Kidney glomerular epithelial cell (primary cell): ENCODE measurements at places on chromosomes 4 and X.

- no peak for DNase-seq
Observed at GRCh38 chr4:86759298-86759697, 89.9 kb downstream of the SLC10A6 start.

- DNase-seq = no peak
Observed at GRCh38 chr4:71680706-71681105, 103.2 kb downstream of the GC start.

DNA sequence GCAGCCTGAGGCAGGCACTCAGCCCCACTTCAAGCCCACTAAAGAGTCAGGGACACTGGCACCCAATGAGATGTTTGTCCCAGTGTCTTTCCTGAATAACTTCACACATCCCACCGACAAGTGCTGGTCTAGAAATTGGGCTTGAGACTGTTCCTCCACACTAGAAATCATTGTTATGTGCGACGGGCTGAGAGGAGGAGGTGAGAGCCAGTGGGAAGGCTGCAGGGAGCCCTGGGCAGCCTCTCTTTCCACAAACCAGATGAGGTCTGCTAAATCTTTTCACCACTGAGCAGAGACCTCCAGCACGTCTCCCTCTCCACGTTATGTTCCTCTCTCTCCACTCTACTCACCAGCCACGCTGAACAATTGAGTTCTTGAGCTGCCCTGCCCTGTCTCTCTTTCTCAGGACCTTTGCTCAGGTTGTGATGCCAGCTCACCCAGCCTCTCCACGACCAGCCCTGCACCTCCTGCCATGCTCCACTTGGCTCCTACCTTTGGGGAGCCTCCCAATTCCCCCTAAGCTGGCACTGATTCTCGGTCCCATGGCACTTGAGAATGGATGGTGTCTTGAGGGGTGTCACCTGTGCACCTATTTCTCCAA lies 8.4 kb downstream of the SCD5 start:
- no peak for DNase-seq

- no peak for DNase-seq
Observed at GRCh38 chr4:48299560-48299959, 29.9 kb upstream of the TEC start.

GRCh38 chr4:8831221-8832112 lies 40.2 kb downstream of the HMX1 start:
- no peak for DNase-seq

GRCh38 chr4:138870737-138871554 lies 144.6 kb upstream of the NOCT start:
- peak; percentile 78 for DNase-seq

DNA sequence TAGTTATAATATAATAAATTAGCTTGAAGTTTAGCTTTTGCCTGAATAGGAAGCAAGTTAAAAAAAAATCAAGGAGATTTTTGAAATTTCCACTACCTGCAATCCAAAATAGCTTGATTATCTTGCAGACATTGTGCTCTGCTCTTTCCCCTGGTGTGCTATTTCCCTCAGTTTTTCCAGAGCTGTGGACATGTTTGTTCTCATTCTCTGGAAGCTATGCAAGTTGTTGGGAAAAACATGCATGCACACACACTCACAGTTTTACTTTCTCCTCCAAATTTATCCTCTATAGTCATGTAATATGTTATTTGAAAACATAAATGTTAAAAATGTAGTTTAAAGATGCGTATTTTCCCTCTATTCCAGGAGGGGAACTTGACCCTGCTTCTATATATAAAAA lies 225.8 kb upstream of the ARSJ start:
- no peak for DNase-seq

- DNase-seq = peak; percentile 32
Observed at GRCh38 chr4:134024251-134024650, 177.3 kb downstream of the PABPC4L start.

- no peak for DNase-seq
Observed at GRCh38 chrX:19549838-19550237, 34.5 kb upstream of the MAP3K15 start.

- DNase-seq = no peak
Observed at GRCh38 chr4:45063696-45064095, 337.3 kb upstream of the GNPDA2 start.

GRCh38 chrX:115423086-115423485 lies 133.6 kb downstream of the LUZP4 start:
- no peak for DNase-seq

GRCh38 chr4:109429545-109429944 lies 4.1 kb upstream of the SEC24B start:
- no peak for DNase-seq

- DNase-seq = no peak
Observed at GRCh38 chr4:110128029-110128428, 70.4 kb downstream of the ELOVL6 start.

DNA sequence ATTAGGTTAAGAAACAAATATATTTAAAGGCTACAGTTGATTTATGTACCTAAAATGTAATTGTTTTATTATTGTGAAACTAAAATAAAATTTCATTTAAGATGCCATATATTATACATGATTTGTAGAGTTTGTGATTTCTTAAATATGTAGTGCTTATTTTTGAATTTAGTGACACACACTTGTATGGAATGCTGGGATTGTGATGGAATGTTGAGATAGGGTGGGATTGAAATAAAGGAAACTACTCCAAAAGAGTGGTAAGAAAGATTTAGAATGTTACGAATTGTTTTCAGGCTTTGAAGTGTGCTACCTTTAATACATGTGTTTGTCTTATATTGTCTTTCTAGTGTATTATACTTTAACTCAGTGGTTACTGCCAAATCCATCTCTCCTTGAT lies 330.3 kb upstream of the PITX2 start:
- DNase-seq = no peak

- no peak for DNase-seq
Observed at GRCh38 chr4:101818362-101818761, 27.8 kb downstream of the BANK1 start.

- DNase-seq = no peak
Observed at GRCh38 chrX:34053931-34054330, 78.2 kb downstream of the FAM47A start.

- peak; percentile 89 for DNase-seq
Observed at GRCh38 chr4:140186651-140187315, 32.8 kb upstream of the MAML3 start.

GRCh38 chr4:2745981-2746806 lies 9.9 kb downstream of the TNIP2 start:
- DNase-seq = no peak

GRCh38 chr4:70752236-70752635 lies 30.5 kb downstream of the RUFY3 start:
- DNase-seq = no peak

DNA sequence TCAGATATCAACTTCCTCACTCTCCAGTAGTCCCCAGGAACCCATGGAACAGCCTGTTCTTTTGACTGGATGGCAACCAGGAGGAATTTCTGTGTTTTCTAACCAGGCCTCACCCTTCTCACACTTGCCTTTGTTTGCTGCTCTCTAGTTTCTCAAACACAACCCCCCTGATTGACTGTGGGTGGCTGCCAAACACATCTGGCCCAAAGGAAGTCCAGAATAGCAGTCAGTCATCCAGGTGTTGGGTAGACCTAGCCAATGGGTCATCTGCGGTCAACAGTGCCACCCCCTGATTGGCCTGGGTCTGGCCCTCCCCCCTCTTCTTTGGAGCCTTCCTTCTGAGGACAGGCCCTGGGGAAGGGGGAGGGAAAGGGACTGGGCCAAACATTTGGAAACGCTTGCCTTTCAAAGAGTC lies 53.7 kb downstream of the MSX1 start:
- no peak for DNase-seq

DNA sequence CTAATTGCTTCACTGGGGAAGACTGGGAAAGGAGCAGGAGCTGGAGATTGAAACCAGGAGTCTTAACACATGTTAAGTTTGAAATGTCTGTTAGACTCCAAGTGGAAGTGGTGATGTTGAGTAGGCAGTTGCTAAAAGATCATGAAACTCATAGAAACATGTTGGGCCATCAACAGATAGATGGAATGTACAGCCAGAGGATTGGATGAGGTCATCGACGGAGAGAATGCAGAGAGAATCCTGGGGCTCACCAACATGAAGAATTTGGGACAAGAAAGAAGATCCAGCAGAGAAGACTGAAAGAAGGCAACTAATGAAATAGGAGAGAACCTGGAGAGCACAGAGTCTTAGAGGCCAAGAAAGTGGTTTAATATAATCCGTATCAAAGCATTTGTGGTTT lies 19.4 kb upstream of the TSPAN5 start:
- no peak for DNase-seq

DNA sequence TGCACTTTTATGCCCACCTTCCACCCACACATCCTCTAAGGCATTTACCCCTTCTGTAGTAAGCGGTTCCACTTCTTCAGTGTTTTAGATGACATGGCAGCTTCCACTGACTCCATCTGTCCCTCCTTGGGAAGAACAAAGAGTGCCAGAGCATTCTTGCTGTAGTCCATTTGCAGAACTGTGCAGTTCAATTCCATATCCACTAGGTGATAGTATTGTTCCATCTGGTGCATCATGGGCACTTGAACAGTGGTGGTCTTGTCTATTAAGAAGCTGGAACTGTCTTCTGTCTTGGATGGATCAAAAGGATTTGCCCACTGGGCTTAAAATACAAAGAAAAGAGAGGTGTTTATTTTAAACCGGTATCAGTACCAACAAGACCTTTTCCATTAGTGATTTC lies 3.5 kb downstream of the SERPINA7 start:
- DNase-seq = no peak

DNA sequence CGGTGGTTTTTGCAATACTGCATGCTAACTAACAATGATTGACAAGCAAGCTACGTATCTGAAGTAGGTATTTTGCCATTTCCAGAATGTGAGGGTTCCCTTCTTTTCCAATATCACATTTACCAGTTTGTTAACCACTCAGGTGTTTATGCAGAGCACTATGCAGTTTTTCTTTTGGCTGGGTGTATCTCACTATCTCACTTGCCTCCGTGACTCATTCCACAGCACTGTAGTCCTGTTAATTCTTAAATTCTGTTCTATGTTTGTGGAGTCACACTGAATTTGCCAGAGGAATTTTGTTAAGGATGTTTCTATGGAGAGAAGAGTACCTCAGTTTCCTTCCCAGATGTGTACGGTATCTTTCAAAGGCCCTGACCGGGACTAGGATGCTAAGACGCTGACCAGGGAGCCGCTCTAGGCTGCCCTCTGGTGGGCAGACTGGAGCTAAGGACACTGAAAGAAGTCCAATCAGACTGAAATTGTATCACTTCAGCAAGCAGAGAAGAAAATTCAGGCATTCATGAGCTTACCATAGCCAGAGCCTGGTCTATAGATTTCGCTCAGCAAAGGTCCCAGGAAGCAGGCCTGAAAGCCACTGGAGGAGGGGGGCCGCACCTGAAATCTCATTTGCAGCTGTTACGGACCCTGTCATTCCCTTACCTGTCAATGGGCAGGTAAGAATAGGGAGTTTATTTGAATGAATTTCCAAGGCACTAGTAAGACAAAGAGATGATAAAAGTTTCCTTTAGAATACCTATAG lies 388.4 kb upstream of the SPOCK3 start:
- peak; percentile 54 for DNase-seq

DNA sequence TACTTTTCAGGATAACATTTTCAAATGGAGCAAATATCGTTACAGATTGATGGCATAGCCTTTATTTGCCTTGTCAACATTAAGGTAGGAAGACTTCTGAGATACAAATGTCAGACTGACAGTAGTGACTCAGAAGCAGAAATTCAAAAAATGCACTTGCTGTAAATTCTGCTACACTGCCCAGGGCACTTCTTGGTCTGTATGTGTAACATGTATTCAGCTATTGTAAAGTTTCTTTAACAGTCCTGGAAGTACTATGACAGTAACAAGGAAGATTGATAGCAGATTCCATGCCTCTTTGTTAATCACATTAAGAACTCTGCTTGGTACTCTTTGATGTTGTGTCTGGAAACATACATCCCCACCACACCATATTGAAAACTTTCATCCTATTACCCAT lies 69.6 kb upstream of the PCDH18 start:
- peak; percentile 8 for DNase-seq

DNA sequence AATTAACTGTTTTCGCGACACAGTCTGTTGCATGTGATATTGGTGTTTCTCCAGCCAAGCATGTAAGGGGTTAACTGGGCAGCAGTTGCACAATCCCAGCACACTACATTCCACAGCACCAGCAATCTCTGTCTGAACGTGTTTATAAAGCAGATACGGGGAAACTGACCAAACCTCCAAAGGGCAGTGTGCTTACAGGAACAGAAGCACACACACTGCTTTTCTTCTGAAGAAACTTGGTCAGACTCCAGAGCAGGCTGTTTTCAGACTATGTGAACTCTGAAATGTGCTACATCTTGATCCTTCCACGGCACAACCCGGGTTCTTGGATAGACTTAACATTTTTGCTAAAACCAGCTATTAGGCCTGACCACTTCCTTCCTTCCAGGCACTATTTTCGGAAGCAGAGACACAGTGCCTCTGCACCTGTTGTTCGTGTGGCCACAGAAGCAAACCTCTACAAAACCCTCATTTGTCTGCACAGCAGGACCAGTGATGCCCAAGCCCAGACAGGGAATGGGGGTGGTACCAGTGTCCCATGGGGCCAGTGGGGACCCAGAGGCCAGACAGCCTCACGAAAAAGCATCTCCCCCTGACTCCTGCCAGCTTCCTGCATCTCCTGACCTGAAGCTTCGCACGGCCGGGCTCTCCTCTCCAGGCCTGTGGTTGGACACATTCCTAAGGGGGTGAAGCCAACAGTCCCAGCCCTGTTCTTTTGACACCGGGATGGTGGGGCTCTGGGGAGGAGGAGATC lies 90.1 kb downstream of the IRF2 start:
- peak; percentile 74 for DNase-seq

- no peak for DNase-seq
Observed at GRCh38 chrX:20317873-20318272, 51.2 kb upstream of the RPS6KA3 start.

GRCh38 chr4:102620697-102621497 lies 119.7 kb downstream of the NFKB1 start:
- peak; percentile 99 for DNase-seq

GRCh38 chr4:94447754-94448411 lies 3.9 kb upstream of the PDLIM5 start:
- no peak for DNase-seq

GRCh38 chrX:103513067-103513466 lies 6.2 kb downstream of the RAB40A start:
- no peak for DNase-seq

DNA sequence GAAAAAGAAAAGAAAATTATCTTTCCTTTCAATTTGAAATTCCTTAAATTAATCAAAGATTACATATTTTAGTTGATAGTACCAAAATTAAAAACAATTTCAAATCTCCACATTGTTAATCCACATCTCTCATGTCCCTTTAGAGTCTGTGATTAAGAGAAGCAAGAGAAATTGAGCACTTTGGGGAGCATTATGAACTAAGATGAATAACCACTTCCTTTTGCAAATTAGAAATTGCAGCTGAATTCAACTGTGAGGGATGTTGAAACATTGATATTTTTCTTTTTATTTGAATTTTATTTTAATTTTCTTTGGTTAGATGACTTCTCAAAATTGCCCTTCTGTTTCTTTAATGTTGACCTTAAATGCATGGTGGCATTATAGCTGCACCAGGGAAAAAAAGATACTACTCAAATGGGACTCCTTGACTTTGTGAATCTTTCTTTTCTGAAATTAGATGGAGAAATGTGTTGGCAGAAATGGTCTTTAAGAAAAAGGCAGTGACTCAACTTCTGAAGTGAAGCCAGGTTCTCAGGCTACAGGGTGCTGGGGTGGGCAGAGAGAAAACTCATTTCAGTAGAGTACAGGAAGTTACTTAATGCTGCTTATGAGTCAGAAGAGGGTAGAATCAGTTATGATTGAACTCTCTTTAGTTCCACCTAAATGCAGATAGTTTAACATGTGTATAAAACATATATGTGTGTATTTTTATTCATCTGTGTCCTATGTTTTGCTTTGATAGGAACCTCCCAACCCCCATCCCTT lies 92.0 kb upstream of the TNIP3 start:
- peak; percentile 66 for DNase-seq
